ENCODE measurements at places on chromosomes 4 and X.

DNA sequence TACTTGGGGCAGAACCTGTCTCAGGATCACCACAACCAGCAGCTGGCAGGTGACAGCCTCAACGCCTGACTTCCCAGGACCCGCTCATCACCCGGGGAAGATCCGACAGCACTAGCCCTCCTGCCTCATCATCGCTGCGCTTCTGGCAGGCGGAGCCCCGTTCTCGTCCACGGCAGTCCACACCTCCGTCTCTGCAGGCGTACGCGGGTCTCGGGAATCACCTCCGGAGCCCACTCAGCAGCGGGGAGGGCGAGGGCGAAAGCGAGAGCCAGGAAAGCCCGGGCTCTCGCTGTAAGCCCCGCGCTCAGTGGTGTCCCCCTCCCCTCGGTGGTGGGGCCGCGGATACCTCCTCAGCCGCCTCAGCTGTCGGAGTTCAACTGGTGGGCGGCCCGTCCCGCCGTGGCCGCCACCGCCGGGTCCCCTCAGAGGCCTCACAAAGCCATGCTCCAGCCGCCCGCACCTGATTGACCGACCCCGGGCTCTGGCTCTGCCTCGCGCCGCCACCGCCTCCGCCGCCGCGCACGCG, 518 bp upstream of the CNKSR2 start:
- peak; percentile 84 for DNase-seq

- DNase-seq: no peak
These were observed 169.6 kb downstream of the CAMK2D start for GRCh38 chr4:113591982-113592381.

- DNase-seq: no peak
These were observed 19.7 kb upstream of the ABCG2 start for GRCh38 chr4:88177983-88178625.

DNA sequence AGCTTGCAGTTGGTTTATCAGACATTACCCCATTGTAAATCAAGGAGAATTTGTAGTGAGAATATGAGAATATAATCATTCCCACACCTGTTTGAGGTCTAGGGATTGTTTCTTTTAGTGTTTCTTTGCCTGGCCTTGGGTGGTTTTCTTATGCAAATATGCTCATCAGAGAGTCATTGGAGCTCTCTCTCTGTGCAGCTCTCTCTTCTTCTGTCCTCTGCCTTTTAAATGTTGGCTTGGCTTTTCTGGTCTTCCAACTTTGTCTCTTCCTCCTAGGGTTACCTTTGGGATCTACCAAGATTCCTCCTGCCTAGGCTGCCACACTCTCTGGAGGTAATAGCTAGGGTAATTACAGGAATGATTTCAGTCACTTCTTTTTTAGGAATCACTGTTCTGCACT, 102.3 kb upstream of the ARSJ start:
- DNase-seq: no peak

- no peak for DNase-seq
These were observed 113.7 kb downstream of the SOWAHB start for GRCh38 chr4:76784237-76784636.

DNA sequence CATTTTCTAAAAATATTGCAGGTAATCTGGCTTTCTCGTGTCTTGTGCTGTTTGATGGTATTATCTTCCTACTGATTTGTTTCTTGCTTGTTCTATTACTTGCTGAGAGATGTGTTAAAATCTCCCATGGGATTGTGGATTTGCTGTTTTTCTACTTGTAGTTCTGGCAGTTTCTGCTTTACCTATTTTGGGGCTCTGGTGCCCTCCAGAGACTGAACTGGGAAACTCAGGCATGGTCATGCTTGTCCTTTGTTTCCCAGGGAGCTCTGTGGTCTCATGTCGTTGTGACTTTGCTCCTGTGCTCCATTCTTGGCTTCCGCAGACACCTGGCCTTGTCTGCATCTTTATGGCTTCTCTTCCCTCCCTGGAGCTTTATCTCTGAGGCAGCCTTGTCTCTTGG, 39.5 kb downstream of the NSD2 start:
- peak; percentile 58 for DNase-seq
